Esophagus squamous epithelium (tissue), 5 donors: ENCODE measurements at places on chromosomes 5 and 9.

DNA sequence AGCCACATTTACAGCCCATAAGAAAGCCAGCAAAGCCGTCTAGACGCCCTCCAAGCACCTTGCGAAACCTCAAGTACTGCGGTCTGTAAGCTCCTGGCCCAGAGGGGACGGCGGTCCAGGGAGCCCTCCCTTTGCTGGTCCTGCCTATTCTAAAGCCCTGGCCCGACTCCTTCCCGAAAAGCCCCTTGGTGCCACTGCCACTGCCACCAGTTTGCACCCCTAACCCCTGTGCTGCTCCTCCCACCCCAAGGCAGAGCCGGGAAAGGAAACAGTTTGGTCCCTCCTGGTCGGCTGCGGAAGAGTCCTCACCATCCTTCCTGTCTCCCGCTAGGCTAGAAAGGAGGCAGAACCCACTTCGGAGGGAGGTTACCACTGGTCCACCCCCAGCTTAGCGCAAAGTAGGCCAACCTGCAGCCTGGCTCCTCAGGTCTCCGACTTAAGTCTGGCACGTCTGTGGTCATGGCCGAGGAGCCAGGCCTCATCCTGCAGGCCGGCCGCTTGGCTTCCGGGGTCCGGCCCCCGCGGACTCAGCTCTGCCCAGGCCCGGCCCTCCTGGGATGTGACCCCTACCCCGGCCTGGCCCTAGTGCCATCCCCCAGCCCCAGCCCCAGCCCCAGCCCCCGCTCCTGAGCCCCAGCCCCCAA lies 916 bp downstream of the TOR1A start:
- no peak for DNase-seq

DNA sequence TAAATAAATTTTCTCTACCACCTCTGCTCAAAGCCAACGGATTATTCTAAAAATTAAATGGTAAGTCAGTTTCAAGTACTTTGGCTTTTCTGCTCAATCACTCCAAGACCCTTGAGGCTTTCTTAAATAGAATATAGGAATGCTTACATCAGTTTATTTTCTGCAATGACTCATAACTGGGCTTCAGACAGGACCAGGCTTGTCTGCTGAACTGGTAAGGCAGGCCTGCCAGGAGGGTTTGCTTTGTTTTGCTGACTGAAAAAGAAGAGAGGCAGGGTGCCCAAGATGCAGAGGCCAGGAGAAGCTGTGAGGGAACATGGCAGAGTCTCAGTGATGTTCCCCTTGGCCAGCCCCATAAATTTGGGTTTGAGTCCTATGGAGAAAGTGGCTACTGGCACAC lies 60.3 kb upstream of the EPB41L4A start:
- DNase-seq: no peak

GRCh38 chr9:119831309-119831708 lies 462.1 kb upstream of the BRINP1 start:
- DNase-seq: no peak

- DNase-seq: no peak
Measured at GRCh38 chr5:151348789-151349188, 1.4 kb upstream of the SLC36A2 start.

- no peak for DNase-seq
Measured at GRCh38 chr9:31597977-31598376, 786.5 kb upstream of the ACO1 start.

DNA sequence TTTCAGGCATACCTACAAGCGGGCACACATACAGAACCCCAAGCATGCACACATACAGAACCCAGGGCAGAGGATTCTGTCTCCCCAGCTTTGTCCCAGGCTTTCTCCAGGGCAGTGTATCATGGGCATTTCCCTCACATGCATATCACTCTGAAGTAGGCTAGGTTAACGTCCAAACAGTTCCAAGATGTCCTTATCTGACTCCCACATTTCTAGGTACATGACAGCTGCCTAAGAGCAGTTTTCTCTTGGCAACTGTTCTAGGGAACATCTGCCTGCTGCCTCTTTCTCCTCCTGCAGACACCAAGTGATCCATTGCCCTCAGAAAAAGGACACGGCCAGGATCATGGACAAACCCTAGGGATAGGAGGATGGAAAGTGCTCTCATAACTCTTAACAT lies 84.9 kb upstream of the NR3C1 start:
- no peak for DNase-seq

DNA sequence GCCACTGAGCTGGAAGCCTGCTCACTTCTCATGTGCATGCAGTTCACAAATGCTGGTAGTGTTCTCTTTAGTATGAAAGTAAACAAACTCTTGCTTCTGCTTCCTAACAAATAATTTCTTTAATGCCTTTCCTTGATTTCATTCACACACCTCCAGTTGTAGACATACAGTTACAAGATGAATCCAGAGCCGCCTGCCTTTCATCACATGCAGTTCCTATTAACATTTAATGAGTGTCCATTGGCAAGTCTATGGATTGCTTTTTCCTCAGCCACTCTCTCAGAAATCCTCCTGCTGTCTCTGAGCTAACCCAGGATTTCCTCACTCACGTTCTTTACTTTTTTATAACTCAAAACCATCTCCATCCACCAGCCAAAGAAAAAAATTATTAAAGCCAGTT lies 408.6 kb downstream of the BNC2 start:
- DNase-seq: no peak

DNA sequence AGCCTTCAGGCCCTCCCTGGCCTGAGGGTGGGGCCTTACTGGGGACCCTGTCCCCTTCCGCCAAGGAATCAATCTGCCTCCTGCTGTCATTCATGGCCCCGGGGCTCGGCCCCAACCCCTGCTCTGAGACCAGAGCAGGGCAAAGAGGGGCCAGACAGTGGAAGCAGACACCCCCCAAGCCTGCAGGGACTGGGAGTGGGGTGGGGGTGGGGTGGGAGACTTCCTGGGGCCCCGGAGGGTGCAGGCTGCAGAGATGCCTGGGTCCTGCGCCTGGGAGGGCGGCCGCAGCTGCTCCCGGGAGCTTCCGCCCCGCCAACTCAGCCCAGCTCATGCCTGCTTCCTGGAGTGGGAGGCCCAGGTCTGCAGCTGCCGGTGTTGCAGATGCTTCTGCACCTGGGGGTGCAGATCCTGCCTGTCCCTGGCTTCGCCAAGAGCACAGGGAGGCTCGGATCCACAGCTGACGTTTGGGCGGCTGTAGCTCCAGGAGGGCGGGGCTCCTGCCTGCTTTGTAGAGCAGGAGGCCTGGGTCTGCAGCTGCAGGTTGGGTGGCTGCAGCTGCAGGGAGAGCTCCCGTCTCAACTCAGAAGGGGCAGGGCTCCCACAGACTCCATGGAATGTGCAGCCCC lies 6.2 kb downstream of the KIF4B start:
- no peak for DNase-seq

- DNase-seq: no peak
Measured at GRCh38 chr9:28839778-28840430, 1266.6 kb upstream of the C9orf72 start.

- DNase-seq: no peak
Measured at GRCh38 chr9:90842996-90843395, 41.4 kb downstream of the SYK start.

GRCh38 chr5:107619781-107620180 lies 51.0 kb downstream of the EFNA5 start:
- no peak for DNase-seq

- no peak for DNase-seq
Measured at GRCh38 chr9:107438211-107439031, 51.1 kb downstream of the KLF4 start.

GRCh38 chr5:117594166-117594565 lies 1019.5 kb upstream of the SEMA6A start:
- DNase-seq: no peak

GRCh38 chr5:37849641-37850040 lies 9.8 kb upstream of the GDNF start:
- no peak for DNase-seq

- DNase-seq: no peak
Measured at GRCh38 chr5:10555277-10555684, 8.6 kb upstream of the ANKRD33B start.
